ENCODE measurements at places on chromosomes 13 and 19.

GRCh38 chr13:39254601-39255000 is 216.3 kb downstream of the NHLRC3 start:
- peak; percentile 44 for DNase-seq

GRCh38 chr19:47375694-47376588 is 26.8 kb downstream of the DHX34 start:
- no peak for DNase-seq

- peak; percentile 51 for DNase-seq
Measured at GRCh38 chr13:91381371-91381770, 17.1 kb upstream of the GPC5 start.

- DNase-seq = no peak
Measured at GRCh38 chr19:1025960-1026782, at the start of gene CNN2. Gene CNN2 (plus strand): TSS chr19:1026608. CDS start chr19:1026662, 54 bp downstream.

GRCh38 chr19:51102991-51103390 is 5.2 kb downstream of the CTU1 start:
- no peak for DNase-seq

DNA sequence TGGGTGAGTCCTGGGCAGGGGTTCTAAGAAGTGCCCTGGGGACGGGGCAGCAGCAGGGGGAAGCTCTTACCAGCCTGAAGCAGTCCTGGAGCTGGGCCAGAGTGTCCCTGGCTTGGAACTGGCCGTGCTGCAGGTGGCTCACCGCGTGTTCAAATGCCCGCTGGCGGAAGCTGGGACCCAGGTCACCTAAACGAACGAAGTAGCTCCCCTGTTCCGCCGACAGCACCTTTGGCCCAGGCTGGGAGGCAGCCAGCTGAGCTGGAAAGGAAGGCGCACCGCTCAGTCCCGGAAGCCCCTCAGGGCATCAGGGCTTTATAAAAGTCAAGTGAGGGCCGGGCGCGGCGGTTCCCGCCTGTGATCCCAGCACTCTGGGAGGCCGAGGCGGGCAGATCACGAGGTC is 9.6 kb downstream of the PLIN4 start:
- no peak for DNase-seq

- peak; percentile 98 for DNase-seq
Measured at GRCh38 chr13:35953537-35954206, 177.5 kb downstream of the DCLK1 start.

DNA sequence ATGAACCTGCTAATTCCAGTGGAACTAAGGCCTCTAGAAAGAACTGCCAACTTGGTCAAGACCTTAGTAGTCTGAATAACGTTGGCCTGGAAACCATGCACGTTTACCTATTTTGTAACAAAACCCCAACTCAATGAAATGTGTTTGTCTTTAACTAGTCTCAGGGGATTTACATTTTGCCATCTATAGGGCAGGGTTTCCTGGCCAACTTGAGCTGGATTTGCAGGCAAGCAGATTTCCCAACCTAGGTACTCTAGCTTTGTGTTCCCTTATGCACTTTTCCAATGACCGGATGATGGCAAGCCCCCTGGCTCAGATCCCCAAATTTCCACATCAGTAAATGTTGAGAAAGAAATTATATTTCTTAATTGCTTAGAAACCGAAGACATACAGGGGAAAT is 114.5 kb downstream of the IRS2 start:
- DNase-seq = no peak

- no peak for DNase-seq
Measured at GRCh38 chr13:111267784-111268183, 52.7 kb upstream of the TEX29 start.

DNA sequence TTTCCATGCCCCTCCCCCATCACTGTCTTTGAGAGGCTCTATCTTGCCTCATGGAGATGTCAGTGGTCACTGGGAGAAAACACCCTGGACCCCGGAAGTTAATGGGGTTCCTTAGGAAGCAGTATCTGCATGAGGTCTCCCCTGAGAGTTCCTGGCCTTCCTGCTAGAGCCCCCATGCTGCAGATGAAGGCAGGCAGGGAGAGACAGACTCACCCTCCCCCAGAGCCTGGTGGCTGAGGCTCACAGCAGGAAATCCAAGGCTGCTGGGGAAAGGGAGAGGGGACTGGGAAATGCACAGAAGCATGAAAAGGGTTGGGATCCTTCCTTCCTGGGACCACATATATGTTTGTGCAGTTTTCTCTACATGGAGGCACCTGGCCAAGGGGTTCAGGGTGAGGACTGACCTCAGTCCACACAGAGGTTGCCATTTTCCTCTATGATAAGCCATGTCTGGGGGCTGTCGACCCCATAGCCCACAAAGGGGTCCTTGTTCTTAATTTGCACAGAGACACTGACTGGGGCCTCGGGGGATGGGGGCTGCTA is 95.4 kb downstream of the RNASEH2B start:
- DNase-seq = no peak

DNA sequence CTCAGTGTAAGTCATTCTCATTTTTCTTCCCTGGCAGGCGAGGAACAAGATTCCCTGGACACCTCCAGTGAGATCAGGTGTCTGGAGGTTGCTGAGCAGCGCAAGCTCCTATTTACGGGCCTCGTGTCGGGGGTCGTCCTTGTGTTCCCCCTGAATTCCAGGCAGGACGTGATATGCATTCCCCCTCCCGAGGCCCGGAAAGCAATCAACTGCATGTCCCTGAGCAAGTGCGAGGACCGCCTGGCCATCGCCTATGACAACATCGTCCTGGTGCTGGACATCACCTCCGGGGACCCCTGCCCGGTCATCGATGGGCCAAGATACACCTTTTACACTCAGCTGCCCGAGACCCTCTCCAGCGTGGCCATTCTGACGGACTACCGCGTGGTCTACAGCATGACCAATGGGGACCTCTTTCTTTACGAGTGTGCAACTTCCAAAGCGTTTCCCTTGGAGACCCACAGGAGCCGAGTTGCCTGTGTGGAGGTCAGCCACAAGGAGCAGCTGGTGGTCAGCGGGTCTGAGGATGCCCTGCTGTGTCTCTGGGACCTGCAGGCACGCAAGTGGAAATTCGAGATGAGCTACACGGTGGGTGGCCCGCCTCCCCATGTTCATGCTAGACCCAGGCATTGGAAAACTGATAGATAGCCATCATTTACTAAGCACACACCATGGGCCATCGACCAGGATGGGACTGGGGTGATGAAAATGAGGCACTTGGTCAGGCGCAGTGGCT is 21.5 kb upstream of the SIN3B start:
- DNase-seq = no peak

DNA sequence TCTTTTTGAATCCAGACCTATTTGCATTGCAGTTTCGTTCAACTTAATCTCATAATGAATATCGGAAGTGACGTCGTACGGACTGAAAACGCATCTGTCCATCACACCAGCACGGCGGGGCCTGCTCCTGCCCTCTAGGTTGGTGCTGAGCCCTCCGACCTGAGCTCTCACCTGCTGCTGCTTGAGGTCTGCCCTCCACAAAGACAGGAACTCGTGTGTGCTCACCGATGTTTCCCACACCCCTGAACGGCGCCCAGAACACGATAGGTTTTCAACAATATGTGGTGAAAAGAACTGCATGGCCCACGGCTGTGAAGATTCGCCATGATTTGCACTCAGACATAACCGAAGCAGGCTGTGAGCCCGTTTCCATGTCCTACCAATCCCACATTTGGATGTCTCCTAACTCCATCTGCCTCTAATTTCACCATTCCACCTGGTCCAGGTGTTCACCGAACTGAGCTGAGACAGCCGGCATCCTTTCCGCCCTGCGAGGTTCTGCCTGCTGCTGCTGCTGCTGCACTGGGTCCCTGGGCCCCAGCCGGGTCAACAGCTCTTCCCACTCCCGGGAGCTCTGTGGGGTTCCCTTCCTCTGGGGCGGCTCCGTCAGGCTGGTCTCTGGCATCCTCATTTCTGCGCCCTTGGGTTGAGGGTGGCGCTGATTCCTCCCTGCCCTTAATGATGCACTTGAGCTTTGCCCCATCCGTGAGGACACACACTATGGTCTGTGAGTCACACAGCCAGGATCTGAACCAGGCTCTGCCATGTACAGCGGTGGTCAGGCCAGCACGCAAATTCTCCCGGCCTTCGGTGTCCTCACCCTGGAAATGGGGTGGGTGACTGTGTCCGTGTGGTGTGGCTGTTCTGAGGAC is 20.9 kb downstream of the GRTP1 start:
- no peak for DNase-seq

DNA sequence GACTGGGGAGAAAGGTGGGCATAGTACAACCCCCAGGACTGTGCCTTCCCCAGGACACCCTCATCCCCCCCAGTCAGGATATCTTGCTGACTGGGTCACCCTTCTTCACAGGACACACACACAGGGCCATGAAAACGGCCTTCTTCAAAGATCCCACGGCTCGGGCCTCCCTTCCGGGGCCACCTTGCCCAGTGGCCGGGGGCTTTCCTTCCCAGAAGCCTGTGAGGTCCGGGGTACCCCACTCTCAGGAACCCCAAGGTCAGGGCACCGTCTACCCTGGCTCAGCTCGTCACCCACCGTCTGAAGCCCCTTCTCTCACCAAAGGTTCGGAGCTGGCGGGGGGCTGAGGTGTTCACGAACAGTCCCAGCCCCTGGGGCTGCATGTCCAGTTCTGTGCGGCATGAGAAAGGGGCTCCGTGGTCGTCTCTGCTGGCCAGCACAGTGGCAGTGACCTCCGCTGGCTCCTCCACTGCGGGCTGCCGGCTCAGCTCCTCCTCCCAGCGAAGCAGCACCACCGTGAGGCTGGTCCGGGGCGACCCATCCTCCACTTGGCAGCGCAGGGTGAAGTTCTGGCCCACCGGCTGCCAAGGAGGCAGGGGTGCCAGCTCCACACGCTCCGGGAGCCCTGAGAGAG is 2.1 kb upstream of the RAVER1 start:
- no peak for DNase-seq

GRCh38 chr13:77574096-77574495 is 38.6 kb downstream of the SCEL start:
- no peak for DNase-seq

DNA sequence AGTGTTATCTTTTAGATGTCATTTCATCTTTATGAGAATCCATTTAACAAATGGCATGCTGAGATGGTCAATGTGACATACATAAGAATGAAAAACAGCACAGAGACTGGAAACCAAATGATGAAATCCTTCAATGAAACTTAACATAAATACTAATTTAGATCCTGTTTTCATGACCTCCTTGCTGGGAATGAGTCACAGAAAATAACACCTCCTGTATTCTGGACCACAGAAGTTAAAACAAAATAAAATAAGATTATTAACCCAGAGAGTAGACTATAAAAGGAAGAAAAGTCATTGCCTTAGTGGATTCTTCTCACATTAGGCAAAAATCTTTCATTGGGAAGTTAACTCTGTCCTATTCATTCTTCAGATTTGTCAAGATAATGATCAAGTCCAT is 1.6 kb downstream of the DIAPH3 start:
- DNase-seq = no peak

GRCh38 chr13:50366488-50367174 is 351.4 kb downstream of the KCNRG start:
- DNase-seq = peak; percentile 90

DNA sequence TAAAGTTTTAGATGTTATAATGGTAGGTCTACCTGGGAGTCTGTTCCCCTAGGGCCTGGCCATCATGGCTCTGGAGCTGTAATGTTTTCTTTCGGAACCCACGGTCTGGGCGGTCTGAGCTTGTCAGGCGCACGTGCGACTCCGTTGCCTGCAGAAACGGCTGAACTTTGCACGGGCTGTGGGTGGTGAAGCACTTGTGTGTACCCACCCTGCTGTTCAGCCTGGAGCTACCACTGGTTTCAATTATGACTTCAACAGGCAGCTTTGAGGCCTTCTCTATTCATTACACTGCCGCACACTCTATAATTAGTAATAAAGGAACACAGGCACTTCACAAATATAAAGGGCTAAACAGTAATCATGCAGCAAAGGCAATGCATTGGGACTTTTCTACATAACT is 6.0 kb downstream of the PCDH8 start:
- peak; percentile 95 for DNase-seq

DNA sequence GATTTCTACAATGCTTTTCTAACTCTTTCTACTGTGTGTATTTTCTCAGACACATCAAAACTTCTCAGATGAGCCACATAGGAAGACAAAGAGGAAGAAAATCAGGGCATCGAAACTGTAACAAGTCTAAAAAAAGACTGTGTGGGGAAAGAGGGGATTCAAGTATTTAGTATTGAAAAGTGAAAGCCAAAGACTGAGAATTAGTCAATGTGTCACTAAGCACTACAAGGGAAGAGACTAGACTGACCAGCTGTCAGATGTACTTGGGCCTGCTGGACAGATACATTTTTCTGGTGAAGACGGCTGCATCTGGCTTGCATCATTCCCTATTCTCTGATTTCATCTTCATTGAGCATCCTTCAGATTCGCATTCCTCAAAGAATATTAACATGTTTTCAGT is 25.4 kb downstream of the COMMD6 start:
- no peak for DNase-seq
